M059J (cell line): ENCODE measurements at places on chromosomes 2 and 18.
A peak's percentile ranks its signal among the peaks of the same experiment; 100 is the strongest.

- DNase-seq = no peak
These were observed 845.9 kb downstream of the SUCLG1 start for GRCh38 chr2:83613178-83613577.

DNA sequence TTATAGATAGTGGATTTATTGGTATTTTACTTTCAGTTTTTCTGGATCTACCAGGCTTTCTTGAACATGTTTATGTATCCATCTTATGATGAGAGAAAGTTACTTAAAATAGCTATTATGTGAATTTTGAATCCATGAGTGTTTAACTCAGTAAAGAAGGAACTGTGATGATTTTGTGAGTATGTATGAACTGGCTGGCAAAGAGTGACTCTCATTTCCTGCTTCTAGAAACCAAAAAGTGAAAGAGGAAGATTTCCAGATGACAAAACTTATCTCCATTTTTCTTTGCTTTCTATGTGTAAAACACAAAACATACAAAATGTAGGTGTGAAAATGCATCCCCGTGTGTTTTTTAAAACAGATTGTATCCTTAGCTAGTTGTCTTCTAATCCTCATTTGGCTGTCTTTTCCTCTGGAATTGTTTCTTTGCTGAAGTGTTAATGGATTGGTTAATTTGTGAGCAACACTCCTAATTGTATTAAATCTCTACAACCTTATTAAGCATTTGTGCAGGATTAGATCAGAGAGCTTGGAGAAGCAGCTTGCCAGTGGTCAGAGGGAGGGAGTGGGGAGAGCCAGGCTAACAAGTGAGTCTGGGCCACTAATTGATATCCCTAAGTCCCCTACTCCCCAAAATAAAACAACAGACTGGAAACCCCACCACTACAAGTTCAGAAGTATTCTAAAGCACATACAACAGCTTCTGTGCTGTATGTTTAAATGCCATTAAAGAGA, 23.9 kb downstream of the PTPRM start:
- DNase-seq = no peak

- no peak for DNase-seq
These were observed 343.5 kb upstream of the NT5C1B start for GRCh38 chr2:18932853-18933252.

DNA sequence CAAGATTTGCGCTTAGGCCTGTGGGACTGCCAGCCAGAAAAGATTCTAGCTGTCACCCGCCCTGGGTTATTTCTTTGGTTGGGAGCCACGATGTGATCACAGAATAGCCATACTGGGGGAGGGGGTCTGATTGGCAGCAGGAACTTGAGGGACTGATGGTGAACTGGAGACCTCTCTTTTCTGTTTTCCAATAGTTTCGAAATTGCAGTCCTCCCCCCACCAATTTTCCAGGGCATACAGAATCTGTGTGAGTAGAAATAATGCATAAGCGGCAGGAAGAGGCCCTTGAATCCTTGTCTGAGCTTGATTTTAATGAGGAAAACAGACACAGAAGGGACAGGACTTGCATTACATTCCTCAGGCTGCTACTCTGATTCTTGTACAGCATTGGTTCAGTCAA, 2.2 kb upstream of the POLR2D start:
- no peak for DNase-seq

DNA sequence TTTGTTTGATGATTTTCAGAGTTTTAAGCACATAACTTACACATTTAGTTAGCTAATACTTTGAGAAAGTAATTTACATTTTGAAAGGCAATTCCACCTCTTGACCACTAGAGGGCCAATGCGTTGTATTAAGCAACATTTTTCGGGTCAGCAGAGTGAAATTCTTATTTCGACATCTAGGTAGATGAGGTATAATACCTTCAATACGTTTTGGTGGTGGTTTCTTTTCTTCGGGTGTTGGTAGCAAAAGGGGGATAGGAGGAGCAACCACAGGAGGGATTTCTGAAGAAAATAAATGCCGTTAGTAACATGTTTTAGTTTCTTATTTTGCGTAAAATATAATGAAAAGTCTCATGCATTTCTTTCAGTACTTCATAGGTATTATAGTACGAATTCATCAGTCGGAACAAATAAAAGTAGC, 106.3 kb downstream of the TTN start:
- peak; percentile 9 for DNase-seq

- DNase-seq = no peak
These were observed 197.3 kb downstream of the DCC start for GRCh38 chr18:52537261-52537660.

- DNase-seq = no peak
These were observed 299.1 kb upstream of the SLC14A2 start for GRCh38 chr18:45316127-45316526.

DNA sequence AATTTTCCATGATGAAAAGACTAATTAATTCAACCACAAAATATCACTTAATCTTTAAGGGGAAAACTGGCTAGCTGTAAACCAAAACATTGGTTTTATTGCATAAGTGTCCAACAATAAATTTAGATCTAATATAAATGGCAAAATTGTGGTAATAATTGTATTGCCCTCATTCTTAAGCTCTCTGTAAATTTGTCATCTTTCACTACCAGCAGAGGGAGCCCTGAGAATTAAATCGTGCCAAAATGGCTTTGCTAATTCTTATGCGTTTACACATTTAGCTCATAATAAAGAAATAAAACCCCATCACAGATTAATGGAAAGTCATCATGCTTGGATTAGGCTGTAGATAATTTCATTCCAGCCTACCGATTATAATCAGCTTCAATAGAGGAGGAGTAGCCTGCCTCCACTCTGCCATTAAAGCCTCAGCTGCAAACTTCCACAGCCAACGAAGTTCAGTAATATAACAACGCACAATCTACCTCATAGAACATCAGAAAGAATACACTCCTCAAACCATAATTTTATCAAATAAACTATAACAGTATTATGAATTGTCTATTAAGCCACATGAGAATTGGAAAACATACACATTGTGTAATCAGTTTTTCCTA, 70.0 kb upstream of the ATP5MC3 start:
- peak; percentile 41 for DNase-seq

DNA sequence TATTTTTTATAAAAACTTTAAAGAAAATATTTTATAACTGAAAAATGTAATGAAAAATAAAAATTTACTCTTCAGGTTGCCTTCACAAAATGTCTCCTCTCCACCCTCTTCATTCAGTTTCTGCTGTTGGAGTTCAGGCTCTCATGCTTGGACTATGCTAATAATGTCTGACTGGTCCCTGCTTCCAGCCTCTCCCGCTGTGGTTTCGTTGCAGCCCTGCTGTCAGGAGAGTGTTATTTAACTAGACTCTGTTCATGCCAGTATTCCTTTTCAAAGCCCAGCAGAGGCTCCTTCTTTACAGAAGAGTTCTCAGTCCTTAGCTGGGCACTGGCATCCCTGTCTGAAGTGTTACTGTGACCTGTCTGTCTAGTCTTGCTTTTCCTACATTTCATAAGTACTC, 40.4 kb downstream of the CLIP4 start:
- DNase-seq = no peak

GRCh38 chr2:53021828-53022227, 745.8 kb upstream of the CHAC2 start:
- DNase-seq = no peak

DNA sequence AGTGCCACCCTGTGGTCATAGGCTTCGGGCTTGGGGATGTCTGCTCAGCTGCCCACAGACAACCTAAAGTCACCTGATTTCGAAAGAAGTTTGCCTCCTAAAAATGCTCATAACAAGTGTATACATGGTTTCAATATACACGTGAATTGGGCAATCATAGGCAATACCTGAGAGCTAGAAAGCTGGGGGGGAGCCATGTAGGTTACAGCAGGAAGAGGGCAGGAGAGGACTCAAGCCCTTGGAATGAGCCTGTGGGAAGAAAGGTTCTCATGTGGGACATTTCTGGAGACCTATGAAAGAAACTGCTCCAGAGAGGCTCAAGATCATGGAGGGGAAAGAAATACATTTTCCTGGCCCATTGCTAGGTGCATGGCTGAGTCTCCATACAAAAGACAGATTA, 109.7 kb downstream of the ACOXL start:
- DNase-seq = no peak

GRCh38 chr2:186645999-186646398, 47.9 kb upstream of the FAM171B start:
- DNase-seq = no peak

- no peak for DNase-seq
These were observed 77.5 kb upstream of the HK2 start for GRCh38 chr2:74756356-74756890.

DNA sequence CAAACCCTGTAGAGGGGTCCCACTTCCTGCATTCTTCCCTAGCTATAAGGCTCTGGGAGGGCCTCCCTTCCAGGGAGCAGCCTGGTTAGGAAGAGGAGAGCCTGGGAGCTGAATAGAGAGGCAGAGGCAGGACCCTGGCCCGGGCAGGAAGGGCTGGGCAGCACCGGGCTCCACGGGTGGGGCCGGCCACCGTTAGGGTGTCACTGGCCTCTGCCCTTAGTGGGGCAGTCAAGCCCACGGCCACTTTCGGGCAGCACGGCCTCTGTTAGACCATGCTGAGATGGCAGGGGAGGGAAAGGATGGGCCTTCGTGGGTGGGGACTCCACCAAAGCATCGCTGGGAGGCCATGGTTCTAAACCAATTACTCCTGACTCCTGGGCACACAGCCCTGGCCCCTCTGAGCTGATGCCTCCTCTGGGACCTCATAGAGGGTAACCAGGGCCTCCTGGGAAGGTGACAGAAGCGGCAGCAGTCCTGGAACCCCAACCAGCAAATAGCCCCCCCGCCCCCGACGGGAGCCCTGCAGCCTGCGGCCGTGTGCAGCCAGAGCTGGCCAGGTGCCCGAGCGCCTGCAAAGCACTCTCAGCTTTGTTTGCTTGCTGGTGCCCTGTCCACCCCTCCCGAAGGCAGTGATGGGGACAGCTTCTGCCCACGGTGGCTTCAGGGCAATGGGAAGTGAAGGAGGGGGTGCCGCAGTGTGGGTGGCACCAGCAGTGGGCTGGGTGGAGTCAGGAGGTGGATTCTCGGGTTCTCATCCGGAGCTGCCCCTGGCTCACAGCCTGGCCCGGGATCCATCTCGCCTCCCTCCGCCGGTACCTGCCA, 16.3 kb upstream of the HPCAL1 start:
- DNase-seq = peak; percentile 50

DNA sequence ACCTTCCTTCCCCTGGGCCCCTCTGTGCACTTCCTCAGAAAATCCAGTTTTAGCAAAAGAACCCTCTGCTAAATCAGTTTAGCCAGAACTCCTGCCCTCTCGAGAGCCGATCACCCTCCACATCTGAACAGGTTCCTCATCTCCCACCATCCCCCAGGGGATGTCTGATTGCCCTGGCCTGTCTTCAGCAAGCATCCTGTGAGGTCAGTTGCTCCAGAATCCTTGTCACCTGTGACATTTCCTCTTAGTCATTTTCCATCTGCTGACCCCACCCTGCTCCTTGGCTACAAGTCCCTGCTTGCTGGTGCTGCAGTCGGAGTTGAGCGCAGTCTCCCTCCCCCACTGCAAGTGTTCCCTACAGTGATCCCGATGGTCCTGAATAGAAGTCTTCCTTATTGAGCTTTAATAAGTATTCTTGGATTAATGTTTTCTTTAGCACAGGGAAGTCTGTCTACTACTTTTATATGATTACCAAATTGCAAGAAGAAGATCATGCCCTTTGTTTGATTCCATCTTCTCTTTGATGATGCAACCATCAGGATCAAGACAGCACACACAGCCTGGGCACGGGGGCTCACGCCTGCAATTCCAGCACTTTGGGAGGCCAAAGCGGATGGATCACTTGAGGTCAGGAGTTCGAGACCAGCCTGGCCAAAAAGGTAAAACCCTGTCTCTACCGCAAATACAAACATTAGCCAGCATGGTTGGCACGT, 30.9 kb upstream of the UBE2F start:
- no peak for DNase-seq

GRCh38 chr18:26477828-26478466, 70.4 kb downstream of the KCTD1 start:
- DNase-seq = peak; percentile 66

DNA sequence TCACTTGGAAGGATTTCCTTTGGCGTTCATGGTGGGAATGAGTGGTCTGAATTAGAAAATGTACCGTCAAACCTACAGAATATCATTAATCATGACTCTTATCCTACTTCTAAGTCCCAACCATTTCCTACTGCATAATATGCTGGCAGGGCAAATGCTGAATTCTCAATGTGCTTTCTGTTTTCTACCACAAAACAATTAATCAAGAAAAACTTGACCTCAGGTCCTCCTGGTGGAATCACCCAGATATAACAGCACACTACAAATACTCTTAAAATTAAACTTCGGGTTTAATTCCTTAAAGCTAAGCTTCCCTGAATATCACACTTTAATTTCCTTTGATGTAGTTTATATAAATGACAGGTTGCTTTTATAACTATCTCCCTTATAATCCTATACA, 301.6 kb downstream of the AFF3 start:
- DNase-seq = no peak

DNA sequence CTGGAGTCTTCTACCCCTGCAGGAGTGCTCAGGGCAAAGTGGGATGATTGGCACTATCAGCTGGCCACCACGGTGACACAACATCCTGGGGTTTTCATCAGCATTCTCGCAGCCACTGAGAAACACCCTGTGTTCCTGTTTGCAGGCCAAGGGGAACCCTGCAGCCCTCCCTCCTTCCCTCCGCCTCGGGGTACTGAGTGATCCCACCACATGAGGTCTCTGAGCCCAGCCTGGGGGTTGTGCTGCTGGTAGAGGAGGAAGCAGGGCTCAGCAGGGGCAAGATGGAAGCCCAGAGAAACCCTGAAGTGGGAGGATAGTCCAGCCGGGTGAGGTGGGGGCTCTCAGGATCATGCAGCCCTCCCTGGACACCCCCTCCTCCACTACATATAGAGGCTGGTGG, at the start of gene OXER1:
Gene OXER1 (minus strand): TSS at position 40 of the 400 bp plus-strand sequence. CDS start 73 bp downstream, outside the sequence.
- DNase-seq = no peak

DNA sequence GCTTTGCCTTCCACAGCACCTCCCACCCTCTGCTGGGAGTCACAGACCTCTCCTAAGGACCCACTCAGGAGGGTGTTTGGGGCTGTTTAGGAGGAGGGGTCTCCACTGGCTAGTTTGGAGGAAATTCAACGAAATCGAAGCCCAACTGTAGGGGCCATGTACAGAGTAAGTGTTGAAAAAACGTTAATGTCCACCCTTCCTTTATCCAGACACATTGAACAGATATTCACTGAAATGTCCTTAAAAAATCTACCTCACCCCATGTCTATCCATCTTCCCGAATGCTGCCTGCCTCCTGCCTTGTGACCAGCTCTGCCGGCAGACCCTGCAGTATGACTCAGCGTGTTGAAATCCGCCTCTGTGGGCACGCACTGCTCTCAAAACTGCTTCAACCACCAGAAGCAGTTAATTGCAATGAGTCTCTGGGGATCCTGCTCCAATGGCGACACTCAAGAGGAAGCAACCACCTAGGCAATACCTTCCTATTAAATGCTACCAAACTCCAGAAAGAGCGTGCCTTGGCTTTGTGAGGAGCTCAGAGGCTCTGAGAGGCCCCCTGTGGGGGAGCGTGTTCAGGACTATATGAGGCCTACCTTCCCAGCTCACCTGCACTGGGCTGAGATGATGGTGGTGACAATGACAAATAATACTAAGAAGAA, 61.4 kb upstream of the RTN4 start:
- peak; percentile 95 for DNase-seq

GRCh38 chr2:144471305-144472045, 48.4 kb downstream of the ZEB2 start:
- no peak for DNase-seq
